ENCODE measurements at places on chromosomes 6 and 20.

DNA sequence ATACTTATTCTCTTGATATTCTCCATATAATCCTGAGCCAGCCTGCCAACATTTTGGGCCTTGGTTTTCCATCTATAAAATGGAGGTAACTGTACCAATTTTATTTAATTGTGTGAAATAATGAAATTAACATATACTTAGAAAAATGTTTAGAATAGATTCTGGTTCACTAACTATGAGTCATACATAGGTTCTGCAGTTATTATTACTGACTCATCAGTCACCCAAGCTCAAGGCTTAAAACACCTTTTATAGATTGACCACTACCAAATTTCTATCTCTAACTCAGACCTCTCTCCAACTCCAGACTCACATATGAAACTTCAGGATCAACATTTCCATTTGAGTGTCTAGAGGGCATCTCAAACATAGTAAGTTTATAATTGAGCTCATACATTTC, 1277.2 kb upstream of the GJE1 start:
- DNase-seq, result no peak

- no peak for DNase-seq
These were observed 22.9 kb downstream of the SAYSD1 start for GRCh38 chr6:39092124-39092523.

DNA sequence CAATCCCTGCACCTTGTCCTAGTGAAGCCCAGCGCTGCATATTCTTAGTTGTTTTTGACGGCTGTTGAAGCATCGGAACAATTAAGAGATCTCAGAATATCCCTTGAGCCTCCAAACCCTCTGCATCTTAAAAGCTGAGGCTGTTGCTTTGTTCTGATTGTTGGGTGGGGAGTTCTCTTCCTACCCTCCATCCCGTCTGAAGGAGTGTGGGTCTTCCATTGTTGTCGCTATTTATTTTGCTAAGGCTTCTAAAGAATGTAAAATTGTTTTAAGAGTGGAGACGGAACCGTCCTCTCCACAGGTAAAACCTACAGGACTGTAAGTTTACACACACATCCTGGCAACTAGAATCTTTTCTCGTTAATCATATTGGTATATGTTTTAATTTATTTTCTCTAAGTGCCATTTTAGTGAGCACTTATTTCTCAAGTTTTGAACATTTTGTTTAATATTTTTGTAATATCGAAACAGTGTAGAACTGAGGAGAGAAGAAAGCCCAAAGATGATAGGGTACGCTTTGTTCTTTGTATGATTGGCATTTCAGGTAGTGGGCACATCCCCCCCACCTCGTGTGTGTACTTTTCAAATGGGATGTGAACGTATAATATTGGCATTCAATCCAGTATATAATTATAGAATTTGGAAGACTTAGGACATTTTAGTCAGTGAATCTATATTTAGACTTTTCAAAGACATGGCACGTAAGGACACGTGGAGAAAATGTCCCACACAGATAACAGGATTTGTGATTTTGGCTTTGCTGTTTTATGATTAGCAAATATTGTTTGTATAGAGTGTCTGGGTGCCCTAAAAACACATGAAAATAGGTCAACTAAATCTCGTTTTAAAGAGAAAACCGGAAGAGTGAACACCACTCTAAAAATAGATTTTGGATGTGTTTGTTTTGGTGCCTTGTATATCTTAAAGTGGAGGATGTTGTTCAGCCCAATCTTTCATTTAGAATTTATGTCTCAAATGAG, 1.3 kb downstream of the RNF146 start:
- DNase-seq, result no peak

- no peak for DNase-seq
These were observed 12.5 kb upstream of the RALGAPB start for GRCh38 chr20:38460040-38460623.

DNA sequence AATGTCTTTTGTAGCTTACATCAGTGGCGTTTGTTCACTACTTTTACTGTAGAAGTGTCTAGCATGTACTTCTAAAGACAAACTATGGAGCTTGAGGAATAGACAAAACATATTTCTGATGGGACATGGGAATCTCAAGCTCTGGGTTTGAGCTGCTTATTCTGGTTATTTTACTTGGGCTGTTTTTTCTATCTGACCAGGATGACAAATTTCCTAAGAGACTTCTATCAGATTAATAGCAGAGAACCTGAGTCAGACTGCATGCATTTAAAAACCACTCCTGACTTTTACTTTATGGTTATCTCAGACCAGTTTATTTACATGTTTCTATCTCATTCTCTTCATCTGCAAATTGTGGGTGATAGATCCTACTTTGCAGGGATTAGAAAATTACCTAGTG, 1282.3 kb upstream of the GJE1 start:
- no peak for DNase-seq

DNA sequence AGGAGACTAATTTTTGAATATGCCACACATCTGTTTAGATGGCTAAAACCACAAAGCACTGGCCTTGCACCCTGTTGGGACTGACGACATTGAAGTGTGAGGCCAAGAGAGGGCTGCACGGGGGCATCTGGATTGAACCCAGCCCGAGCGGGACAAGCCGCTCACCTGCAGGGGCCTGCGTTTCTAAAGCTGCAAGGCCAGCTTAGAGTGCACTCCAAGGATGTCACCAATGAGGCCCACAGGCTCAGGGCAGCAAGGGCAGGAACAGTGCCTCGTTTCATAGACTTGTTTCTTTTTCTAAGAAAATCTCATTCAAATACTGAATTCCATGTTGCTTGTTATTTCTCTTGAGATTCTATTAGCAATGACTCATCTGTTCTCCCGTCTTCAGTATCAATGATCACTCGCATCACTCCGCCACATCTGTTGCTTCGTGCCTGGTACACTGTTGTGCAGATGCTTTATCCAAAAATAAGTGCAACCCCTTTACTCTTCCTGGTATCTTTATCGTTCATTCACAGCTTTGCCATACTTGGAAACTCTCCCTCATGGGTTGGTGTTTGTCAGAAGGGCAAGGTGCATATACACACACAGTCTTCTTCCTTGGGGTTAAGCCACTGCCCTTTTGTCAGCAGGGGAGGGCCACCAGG, 120.1 kb downstream of the IRF4 start:
- no peak for DNase-seq

GRCh38 chr6:160305926-160306713, 42.1 kb upstream of the SLC22A3 start:
- DNase-seq, result no peak

DNA sequence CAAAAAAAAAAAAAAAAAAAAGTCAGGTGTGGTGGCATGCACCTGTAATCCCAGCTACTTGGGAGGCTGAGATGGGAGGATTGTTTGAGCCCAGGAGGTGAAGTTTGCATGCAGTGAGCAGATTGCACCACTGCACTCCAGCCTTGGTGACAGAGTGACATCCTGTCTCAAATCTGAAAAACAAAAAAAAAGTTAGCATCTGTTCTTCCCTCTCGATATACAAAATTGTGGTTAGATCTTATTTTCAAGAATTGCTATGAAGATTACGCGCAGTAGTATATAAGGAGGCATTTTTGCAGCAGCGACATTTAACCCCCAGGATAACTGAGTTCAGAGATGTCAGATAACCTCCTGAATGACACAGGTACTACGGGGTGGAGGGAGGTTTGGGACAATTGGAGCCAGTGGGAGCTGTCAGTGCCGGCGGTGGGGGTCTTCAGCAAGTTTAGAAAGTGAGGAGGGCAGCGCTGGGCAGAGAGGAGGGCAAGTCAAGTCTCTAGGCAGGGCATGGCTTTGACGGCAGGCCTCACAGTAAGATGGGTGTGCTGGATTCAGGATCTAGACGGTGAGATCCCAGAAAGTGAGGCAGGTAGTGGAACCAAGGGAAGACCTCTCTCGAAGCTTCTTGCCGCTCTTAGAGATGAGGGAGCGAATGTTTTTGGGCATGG, 26.2 kb upstream of the MRPS18A start:
- DNase-seq, result no peak

DNA sequence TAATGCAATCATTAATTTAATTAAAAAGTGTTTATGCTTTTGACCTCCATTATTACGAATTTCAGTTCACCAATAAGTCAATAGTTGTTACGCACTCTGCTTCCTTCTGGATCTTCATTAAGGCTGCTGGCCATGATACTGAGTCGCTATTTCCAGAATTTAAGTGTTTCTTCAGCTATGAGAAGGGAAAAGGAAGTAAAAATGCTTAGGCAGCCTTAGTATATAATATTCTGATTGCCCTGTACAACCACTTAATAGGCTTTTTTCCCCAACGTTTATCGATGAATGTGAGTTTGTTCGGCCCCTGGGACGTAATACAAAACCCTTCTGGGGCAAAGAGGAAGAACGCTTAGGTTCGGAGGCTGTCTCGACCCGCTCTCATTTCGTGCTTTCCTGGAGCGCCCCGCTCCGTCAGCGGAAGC, 644 bp downstream of the OARD1 start:
- peak; percentile 93 for DNase-seq

GRCh38 chr20:50982363-50982762, 23.7 kb downstream of the MOCS3 start:
- DNase-seq, result peak; percentile 44

DNA sequence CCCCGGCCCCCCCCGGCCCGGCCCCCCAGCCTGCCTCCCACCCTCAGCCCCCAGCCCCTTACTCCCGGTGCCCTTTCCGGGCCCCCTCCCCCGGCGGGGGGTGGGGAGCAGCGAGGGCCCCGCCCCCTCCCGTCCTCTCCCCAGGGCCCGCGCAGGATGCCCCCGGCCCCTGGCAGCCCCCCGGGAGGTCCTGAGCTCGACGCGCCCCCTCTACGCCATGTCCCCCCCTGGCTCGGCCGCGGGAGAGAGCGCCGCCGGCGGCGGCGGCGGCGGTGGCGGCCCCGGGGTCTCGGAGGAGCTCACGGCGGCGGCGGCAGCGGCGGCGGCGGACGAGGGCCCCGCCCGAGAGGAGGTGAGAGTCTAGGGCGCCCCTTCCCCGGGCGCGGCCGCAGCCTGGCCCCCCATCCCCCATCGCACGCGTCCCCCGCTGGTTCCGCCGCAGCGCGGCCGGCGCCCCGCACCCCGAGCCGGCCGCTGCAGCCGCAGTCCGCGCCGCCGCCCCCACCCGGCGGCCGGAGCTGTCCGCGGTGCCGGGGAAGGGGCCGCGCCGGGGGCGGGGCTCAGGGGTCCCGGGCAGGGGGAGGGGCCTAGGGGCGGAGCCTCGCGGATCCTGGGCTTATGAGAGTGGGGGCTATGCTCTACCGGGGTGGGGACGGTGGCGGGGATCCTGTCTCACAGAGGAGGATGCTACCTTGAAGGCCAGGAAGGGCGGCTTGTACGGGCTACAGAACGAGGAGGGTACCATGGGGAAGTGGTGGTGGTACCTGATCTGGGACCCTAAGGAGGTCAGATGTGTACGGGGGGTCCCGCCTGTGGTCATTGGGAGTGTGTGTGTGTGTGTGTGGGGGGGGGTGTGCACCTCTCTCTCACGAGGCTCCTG, 516 bp downstream of the TMEM151B start:
- DNase-seq, result no peak

DNA sequence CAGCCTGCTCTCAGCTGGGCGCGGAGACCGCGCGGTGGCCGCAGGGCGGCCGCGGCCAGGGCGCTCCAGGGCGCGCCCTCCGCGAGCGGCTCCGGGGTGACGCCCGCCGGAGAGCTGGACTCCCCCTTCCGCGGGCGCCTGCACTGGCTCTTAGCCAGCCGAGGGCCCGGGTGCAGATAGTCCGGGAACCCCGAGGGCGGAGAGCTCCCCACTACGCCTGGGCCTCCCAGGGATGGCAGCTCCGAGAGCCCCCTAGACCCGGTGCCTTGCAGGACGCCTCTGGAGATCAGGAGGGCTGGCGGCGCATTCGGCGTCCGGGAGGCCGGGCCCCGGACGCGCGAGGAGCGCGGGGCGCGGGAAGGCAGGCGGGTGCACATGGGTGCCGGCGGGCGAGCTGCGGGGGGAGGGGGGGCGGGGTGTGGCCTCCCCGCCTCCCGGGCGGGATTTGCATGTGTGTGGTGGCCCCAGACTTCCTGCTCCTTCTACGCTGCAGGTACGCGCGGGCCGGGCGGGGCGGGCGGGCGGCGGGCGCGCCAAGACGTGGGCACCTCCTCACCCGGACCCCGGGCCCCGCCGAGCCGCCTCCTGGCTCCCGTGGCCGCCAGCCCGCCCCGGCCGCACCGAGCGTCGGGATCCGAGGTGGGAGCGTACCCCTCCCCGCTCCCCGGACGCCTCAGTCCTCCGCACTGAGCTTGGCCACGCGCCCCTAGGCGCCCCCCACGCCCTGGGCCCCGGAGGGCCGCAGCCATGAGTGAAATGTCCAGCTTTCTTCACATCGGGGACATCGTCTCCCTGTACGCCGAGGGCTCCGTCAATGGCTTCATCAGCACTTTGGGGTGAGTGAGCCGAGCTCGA, at the start of gene ITPR3:
Gene ITPR3, plus strand, starts transcription at position 467 of the 855 bp plus-strand sequence. Its CDS starts 281 bp downstream, at position 748.
- DNase-seq, result peak; percentile 78

- peak; percentile 13 for DNase-seq
These were observed 20.2 kb upstream of the C6orf141 start for GRCh38 chr6:49530141-49530776.

DNA sequence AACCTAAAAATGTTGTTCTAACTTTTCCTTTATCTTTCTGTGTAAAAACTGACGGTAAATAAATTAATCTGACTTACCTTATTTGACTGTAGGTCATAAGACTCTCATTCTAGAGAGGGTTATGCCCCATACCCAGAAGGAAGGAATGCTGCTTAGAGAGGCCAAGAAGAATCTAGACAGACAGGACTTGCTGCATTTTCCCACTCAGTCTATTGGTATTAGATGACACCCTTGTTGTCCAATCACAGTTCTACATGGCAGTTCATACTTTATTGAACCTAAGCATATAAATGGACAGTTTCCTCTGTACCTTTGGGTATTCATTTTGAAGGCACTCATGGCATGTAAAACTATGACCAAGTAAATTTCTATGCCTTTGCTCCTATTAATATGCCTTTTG, 359.6 kb upstream of the ID4 start:
- DNase-seq, result no peak

DNA sequence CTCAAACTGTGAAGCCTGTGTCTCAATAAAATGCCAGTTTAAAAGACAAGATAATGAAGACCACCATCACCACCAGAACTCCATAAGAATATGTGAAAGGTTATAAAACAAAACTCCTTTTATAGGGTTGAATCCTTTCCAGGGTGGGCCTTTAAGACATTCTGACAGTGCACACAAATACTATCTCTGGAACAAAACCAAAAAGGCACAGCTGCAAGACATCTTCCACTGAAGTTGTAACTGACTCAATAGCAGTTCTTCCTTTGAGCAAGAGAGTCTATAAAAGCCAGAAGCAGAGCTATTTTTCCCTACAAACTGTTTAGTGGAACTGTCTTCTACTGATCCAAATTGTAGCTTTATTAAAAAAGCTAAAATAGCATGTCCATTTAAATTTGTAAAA, 81.6 kb downstream of the EPB41L2 start:
- DNase-seq, result no peak

- DNase-seq, result no peak
These were observed 91.0 kb downstream of the SCP2D1 start for GRCh38 chr20:18904624-18905023.
